ENCODE measurements at places on chromosomes 5 and 9.

DNA sequence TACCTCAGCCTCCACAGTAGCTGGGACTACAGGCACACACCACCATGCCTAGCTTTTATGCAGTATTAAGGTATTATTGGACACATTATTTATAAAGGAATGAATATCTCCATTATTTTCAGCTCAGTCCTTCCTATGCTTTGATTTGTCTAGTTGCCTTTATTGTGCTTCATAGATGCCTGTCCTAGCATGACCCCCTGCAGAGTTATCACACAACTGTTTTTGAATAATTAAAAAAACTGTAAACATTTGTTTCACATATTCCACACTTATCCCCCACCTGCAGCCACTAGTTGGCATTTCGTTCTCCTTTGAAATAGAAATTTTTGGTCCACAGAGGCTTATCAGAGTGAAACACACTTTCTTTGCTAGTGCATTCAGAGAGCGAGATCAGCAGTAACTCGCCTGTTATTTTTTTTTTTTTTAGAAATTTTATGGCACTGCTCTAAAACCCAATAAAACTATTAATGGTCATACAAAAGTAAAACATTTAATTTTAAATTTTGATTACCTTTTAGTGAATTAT, 151.8 kb upstream of the RASA1 start:
- no peak for DNase-seq

DNA sequence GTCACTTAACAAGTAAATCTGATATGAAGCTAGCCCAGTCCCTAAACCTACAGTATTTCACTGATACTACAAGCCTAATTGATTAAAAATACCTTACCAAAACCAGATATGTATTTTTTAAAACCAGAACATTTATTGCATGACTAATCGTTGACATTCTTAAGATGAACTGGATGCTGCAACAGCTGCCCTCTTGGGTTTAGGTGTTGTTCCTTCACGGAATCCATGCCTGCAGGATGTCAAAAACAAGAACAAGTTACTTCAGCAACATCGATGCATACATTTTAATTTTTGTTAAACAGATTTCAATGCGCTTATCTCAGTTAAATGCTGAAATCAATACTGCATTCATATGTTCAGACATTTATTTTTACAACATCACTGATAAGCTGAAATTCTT, 2.7 kb downstream of the RPL37 start:
- no peak for DNase-seq

DNA sequence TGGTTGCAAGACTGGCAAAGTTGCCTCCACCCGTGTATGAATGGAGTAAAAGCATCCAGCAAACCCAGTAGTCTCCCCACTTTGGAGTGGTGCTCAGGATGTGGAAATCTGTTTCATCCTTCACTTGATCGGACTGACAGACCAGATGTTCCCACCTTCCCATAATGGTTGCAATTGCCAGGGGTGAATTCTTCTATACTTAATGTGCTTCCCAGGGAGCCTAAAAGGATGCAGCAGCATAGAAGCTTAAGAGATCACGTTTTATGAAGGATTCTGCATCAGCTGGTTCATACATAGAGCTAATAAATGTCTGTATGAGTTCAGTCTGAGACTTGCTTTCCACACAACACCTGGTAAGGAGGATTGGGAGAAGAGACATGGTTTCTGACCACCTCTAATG, 198.8 kb upstream of the S1PR3 start:
- DNase-seq: no peak

- DNase-seq: no peak
Observed at GRCh38 chr5:39980056-39980455, 555.3 kb upstream of the DAB2 start.

GRCh38 chr5:96794757-96795156, 13.0 kb downstream of the ERAP1 start:
- DNase-seq: no peak

DNA sequence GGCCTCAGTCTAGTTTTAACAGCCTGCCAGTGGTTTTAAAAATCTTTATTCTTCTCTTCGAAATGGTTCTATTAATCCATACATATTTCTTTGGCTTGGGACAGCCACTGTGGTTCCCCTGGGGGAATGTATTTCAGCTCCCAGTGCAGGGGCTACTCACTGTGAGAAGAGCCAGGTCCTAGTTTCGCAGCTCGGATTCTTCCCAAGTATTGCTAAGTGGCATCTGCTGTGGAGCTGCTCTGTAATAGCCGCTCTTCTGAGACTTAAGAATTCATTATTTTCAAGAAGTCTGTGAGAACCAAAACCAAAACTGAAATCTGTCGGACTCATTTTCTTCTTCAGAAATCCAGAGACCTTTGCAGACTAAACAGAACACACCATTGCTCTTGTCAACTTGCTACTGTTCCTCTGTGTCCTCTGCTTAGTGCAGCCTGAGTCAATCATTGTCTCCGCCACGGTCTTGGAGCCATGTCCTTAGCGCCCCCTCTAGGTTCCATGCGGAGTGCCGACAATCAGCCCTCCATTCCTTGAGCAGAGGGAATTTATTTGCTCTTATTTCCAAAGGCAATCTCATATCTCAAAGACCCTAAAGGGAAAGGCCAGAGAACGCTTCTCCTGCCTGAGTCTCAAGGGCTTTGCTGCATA, 478.2 kb downstream of the SPATA31D1 start:
- DNase-seq: no peak

GRCh38 chr5:56290378-56291078, 57.4 kb upstream of the ANKRD55 start:
- DNase-seq: no peak

DNA sequence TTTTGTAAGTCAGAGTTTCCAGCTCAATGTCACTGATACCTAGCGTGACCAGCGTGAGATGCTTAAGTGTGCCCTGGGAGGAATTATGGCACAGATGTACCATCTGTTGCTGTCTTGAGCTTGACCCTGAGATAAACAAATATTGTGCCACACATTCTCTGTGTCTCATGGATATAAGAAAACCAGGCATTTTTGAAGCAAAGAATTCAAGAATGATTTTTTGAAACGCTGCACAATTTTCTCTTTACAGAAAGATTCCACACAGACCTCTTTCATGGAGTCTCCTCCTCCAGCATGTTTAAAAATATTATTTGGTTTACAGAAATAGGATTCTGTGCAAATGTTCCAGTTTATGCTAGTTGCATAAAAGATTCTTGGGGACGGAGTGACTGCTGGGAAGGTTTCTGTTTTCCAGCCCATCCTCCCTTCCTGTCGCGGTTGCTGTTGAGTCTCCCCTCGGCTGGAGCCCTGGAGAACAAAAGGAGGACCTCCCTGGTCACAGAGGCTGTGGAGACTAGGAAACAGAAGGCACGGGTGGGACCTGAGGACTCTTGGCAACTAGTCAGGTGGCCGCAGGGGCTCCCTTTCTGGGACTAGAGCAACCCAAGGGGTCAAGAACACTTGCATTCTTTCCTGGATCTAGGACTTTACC, 120.8 kb downstream of the RASGRF2 start:
- no peak for DNase-seq

DNA sequence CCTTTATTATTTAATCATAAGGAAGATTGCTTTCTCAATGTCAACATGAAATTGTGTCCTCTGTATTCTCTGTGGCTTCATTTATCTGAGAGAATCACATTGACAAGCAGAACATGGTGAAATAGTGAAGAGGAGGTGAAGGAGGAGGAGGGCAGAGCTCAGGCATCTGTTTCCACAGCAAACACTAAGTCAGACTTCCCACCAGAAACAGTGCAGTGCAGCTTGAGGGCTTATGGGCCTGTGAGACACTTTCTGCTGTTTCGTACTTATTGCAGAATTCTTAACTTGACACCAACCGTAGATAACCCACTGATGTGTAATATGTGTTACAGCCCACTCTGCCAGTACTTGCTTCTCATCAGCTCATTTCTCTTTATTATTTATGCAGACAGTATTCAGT, 386.3 kb downstream of the DIRAS2 start:
- no peak for DNase-seq

GRCh38 chr5:155492191-155492590, 478.6 kb downstream of the KIF4B start:
- no peak for DNase-seq

Measured in adrenal gland (tissue), 19 donors.